COR-L47 (cell line): ENCODE measurements at places on chromosomes 1 and 21.

DNA sequence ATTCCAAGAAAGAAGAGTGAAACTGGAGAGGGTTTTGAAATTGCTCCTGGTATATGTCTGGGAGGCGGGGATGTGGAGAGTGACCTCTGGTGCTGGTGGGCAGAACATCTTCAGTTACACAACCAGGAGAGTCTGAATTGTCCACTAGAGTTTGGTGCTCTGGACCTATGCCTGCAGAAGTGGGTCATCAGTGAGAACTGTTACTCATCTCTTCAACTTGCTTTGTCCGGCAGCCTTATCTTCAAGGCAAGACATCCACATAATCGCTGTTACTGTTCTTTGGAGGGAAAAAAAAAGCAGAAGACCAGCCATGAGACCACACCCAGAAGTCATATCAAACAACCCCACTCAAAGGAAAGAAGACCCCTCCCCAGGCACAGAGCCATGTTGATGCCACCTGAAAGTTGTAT lies 14.9 kb downstream of the SH2D1B start:
- DNase-seq: no peak

DNA sequence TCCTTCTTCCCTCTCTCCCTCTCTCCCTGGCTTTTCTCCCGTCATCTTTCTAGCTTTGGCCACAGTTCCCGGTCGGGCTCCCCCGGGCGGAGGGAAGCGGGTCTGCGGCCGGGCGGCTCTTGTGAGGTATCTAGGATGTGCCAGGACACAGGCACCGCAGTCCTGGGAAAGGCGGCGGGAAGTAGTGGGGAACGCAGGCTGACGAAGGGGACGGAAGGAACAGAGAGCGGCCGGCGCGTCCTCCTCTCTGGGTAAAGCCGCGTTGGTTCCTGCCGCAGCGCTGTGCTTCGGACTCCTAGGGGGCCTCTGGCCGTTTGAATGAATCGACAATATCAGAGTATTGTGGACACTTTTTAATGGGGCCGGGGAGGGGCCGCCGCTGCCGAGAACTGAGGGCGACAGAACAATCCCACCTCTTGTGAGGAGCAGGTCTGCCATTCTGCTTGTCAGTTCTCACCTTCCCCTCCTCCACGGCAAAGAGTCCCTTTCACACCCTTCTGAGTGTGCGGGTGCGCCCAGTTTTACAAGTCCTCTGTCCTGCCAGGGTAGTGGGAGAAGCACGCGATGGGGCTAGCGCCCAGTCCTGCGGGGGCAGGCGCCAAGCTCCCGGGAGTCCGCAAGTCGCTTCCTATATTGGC lies 1.2 kb upstream of the LHX9 start:
- peak; percentile 87 for DNase-seq

DNA sequence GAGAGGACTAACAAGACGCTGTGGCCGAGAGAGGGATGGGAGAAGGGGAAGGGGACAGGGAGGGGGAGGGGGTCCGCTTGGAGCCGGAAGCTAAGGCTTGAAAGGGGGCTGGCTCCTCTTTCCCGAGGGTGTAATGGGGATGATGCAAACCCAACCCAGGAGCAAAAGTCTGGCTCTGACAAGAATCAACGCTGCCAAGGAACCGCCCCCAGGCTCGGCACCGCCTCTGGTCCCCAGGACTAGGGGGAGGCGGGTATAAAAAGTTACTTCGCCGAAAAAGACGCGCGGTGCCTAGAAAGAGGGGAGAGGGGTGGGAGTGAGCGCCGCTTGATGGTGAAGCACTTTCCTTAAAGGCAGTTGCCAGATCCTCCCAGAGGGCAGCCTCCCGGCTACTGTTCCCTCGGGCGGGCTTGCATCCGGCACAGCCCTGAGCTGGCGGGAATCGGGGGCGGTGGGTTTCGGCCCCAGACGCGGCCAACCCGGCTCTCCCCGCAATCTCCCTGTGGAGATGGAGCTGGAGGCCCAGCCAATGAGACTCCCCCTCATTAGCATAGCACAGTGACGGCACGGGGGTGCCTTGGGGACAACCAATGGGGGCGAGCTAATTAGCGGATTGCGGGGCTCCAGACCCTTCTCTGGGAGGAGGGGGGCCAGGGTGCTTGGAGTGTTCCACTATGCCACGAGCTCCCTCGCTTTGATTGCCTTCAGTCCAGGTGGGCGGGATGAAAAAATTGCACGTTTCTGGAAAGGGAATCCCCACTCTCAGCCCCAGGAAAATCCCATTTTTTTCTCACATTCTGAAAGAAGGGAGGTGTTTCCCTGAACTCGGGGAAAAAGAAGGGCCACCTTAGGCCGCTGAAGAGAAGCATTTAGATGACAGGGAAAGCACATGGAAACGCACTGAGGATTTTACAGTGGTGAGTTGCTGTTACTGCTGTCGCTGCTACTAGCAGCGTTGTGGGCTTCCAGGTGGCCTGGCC lies at the start of gene KCNT2:
TSS of gene KCNT2 (minus strand) at position 51 of the 980 bp plus-strand sequence. CDS start 131 bp downstream, outside the sequence.
- peak; percentile 96 for DNase-seq

DNA sequence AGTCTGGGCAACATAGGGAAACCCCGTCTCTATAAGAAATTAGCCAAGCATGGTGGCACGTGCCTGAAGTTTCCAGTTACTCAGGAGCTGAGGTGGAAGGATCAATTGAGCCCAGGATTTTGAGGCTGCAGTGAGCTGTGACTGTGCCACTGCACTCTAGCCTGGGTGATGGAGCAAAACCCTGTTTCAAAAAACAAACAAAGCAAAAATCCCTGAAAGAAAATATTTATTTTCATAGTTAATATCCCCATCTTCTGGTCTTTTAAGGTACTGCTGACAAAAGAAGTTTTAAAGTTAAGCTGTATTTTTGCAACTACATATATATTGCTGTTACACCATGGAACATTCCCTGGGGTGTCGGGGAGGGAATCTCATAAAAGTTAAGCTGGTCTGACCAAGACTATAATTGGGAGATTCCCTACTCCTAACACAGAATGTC lies 26.0 kb downstream of the VAMP4 start:
- no peak for DNase-seq

GRCh38 chr21:45877821-45878469 lies 103.6 kb upstream of the COL6A1 start:
- no peak for DNase-seq

GRCh38 chr21:35280231-35280630 lies 231.1 kb upstream of the RUNX1 start:
- DNase-seq: no peak

DNA sequence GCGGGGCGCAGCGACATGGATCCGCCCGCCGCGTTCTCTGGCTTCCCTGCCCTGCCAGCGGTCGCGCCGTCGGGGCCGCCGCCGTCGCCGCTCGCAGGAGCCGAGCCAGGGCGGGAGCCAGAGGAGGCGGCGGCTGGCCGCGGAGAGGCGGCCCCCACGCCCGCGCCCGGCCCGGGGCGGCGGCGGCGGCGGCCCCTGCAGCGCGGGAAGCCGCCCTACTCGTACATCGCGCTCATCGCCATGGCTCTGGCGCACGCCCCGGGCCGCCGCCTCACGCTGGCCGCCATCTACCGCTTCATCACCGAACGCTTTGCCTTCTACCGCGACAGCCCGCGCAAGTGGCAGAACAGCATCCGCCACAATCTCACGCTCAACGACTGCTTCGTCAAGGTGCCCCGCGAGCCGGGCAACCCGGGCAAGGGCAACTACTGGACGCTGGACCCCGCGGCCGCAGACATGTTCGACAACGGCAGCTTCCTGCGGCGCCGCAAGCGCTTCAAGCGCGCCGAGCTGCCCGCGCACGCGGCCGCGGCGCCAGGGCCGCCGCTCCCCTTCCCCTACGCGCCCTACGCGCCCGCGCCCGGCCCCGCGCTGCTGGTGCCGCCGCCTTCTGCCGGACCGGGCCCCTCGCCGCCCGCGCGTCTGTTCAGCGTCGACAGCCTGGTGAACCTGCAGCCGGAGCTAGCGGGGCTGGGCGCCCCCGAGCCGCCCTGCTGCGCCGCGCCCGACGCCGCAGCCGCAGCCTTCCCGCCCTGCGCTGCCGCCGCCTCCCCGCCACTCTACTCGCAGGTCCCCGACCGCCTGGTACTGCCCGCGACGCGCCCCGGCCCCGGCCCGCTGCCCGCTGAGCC lies 459 bp downstream of the FOXE3 start:
- no peak for DNase-seq

- DNase-seq: no peak
Measured at GRCh38 chr21:33057385-33057940, 12.5 kb upstream of the OLIG1 start.

DNA sequence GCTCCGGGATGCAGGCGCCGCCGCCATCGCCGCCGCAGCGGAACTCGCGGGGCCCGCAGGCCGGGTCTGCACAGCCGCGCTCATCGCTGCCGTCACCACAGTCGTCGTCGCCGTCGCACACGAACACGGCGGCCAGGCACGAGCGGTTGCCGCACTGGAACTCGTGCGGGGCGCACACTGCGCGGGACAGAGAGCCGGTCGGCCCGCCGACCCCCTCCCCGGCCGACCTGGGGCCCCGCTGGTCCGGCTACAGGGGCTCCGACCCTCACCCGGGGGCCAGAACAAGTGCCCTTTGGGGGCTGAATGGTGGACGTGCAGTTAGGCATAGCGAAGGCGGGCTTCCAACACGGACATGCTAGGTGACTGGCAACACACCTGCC lies 38.6 kb upstream of the MAGOH start:
- no peak for DNase-seq

DNA sequence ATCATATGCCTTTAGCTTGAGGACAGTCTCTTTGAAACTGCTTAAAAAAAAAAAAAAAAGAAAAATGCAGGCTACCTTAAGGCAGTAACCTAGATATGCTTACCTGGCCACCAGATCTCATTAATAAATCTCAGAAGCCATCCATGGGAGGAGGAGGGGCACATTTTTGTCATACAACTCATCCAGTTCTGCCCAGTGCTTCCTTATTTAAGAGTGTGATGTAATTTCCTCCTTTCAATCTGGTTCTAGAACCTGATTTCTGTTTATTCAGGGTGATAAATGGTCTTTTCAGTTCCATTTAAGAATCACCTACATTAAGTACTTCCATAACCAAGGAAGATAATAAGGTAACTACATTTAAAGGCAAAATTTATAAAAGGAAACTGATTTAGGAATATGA lies 6.1 kb downstream of the ERRFI1 start:
- DNase-seq: no peak

DNA sequence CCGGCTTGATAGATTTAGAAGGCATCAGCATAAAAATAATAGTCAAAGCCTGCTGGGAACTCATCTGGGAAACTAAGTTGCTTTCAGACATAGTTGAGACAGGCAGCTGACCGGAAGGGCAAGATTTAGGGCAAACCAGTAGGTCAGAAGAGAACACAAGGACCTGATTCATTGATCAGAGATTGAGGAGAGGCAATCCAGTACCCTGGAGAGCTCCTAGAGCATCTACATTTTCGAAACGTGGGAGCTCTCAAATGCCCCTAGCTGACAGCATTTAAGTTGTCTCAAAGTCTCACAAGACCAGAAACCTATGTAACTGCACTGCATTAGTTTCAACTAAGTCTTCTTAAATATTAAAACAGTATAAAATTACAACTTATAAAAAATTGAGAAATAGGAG lies 22.9 kb upstream of the MTF2 start:
- DNase-seq: no peak

DNA sequence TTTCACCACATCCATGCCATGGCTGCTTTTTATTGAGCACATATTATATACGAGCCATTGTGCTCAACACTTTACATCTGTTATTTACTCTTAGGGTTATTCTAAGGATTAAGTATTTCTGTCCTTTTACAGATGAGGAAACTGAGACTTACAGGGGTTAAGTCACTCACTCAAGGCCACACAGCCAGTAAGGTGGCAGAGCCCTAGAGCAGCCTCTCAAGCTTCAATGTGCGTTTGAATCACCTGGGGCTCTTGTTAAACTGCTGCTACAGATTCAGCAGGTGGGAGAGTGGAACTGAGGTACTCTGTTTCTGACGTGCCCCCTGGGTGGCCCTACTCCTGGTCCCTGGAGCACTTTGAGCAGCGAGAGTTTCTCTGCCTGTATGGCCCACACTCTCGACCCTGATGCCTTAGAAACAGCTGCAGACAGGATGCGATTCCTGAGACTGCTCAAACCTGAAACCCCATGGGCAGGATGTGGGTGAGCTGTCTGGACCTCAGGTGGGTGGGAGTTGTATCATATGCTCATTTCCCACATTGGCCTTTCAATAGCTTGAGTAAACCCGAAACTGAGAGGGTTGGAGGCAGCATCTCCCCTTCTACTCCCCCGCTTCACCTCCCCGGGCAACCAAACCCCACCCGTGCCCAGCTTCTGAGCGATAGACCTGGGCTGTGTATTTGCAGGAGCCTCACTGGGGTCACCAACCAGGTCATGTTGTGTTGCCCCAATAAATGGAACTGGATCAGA lies 59.3 kb downstream of the MAN1C1 start:
- DNase-seq: no peak

- no peak for DNase-seq
Measured at GRCh38 chr1:94115900-94116436, 5.0 kb downstream of the ABCA4 start.
